ENCODE measurements at places on chromosomes 3 and 15.

GRCh38 chr3:176647987-176648386 lies 549.3 kb downstream of the TBL1XR1 start:
- DNase-seq, result no peak

DNA sequence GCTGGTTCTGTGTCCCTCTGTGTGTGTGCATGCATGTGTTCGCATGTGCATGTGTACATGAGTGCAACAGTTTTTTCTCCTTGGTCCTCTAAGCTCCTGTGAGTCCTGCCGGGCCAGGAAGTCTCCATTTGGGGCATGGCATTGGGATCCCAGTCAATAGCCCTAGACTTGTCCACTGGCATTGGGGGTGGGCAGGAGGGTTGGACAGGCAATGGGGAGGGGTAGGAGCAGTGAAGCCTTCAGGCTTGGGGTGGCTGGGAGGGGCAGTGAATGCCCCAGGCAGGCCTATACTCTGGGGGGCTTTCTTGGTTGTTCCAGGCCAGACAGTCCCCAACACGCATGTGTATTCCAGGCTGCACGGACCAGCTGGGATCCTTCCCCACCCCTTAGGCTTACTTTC lies 15.6 kb upstream of the C15orf39 start:
- DNase-seq, result no peak

DNA sequence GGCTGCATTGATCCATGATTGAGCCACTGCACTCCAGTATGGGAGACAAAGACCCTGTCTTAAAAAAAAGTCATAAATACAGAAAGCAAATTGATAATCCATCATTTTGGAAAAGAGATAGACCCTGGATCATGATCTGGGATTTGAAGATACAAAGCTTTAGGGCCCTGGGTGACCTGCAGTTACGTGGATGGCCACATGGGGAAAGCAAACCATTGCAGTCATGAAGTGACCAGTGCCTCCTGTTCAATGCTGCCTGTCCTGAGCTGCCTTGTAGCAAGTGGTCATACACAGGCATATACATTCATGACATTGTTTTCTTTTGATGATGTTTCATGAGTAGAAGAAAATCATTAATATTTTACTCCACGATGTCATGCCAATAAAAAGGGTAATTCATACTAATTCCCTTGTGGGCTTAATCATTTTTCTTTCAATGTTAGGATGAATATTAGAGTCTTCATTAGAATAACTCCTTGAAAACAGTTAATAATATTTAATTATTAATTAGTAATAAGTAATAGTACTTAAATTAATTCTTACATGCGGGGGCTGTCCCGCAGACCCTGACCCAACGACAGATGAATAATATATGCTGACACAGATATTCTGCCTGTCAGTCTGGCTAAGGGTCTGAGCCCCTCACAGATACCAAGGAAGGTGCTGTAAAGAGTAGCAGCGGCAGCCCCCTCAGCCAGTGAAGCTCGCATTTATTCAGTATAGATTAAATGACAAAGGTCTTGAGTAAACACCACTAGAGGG lies 109.0 kb upstream of the UNC13C start:
- no peak for DNase-seq

DNA sequence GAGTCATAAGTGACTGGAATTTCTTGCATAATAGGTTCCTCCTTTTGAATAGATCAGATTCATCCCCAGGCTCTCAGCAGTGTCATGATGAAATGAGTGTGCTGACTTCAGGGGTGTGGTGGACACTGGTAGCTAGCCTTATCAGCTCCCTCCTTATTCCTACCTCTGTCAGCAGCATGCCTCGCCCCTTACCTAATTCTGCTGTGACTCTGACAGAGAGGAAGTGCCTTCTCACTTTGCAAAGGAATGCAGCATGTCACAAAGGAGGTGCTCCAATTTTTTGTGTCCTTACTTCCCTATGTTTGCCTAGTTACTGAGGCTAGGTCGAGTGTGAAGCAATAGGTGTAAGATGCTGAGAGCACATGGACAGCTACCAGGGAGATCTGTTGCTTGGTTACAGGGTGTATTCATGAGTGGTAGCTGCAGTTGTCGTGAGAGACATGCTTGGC lies 90.6 kb downstream of the TNFAIP8L3 start:
- no peak for DNase-seq

DNA sequence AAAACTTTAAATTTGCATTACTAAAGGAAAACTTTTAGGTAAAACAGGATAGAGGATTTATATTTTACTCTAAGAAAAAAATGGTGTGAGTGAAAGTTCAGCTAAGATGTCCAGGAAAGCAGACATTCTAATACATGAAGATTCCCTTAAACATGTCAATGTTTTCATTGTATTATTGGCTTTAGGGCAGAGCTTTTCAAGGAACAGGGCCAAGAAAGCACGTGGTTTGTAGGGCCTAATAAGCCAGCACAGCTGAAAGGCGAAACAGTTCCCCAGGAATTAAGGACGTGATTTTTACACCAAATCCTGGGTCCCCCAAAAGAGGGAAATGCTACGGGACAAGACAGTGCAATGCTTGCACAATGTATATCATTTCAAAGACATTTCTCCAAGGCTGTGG lies 48.6 kb upstream of the MKRN3 start:
- no peak for DNase-seq

- no peak for DNase-seq
Measured at GRCh38 chr15:77507911-77508310, 87.2 kb downstream of the HMG20A start.

DNA sequence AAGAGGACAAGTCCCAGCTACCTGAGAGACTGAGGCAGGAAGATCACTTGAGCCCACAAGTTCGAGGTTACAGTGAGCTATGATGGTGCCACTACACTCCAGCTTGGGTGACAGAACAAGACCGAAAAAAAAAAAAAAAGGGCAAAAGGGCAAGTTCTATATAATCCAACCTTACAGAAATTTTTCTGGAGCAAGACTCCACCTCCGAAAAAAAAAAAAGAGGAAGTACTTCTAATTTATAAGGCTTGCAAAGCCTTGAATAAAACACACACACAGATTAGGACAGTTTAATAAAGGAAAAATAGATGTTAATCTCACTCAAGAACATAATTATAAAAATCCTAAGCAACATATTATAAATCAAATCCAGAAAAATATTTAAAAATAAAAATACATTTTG lies 14.4 kb upstream of the XYLB start:
- DNase-seq, result no peak

- no peak for DNase-seq
Measured at GRCh38 chr3:48477959-48478520, 25.9 kb downstream of the SHISA5 start.

GRCh38 chr3:17840126-17840525 lies 97.7 kb upstream of the TBC1D5 start:
- DNase-seq, result no peak

- no peak for DNase-seq
Measured at GRCh38 chr3:66133050-66133757, 87.6 kb upstream of the SLC25A26 start.

- DNase-seq, result no peak
Measured at GRCh38 chr15:42154212-42154941, 2.1 kb downstream of the PLA2G4F start.

GRCh38 chr15:78049691-78050440 lies 27.6 kb downstream of the TBC1D2B start:
- DNase-seq, result peak; percentile 53

DNA sequence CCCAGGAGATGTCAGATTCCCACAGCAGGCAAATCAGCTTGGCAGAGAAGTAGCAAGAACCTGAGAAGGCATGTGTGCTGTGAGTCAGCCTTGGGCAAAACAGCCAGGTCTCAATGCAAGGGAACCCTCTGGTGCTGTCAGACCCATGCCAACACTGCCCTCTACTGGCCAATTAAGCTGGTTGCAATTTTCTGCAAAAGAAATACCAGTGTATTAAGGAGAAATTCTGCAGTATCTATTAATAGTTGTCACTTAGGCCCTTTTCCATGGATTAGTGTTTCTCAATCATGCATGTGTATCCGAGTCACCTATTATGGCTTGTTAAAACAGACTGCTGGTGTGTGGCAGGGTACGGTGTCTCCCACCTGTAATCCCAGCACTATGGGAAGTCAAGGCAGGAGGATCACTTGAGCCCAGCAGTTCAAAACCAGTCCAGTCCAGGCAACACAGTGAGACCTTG lies 26.2 kb downstream of the MAP4 start:
- DNase-seq, result peak; percentile 83

GRCh38 chr3:47424434-47425382 lies 43.9 kb downstream of the PTPN23 start:
- DNase-seq, result no peak

- no peak for DNase-seq
Measured at GRCh38 chr3:81218023-81218422, 543.4 kb downstream of the GBE1 start.

- DNase-seq, result peak; percentile 87
Measured at GRCh38 chr15:55993111-55993803, at the start of gene NEDD4. Gene NEDD4, minus strand, starts transcription at chr15:55993612. Its CDS starts 57 bp downstream, at chr15:55993555.

- DNase-seq, result no peak
Measured at GRCh38 chr3:168714609-168715240, 619.0 kb upstream of the GOLIM4 start.

DNA sequence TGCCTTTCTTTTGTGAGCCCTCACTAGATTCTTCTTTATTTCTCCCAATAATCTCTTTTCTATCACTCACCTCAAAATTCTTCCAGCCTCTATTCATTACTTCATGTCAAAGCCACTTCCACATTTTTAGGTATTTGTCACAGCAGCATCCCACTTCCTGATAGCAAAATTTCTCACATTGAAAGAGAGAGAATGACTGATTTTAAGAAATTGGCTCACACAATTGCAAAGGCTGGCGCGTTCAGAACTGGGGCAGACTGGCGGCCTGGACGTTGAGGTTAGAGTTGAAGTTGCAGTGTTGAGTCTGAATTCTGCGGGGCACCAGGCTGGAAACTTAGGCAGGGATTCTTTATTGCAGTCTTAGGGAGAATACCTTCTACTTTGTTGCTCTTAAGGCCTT lies 117.9 kb downstream of the LRRC28 start:
- DNase-seq, result no peak

DNA sequence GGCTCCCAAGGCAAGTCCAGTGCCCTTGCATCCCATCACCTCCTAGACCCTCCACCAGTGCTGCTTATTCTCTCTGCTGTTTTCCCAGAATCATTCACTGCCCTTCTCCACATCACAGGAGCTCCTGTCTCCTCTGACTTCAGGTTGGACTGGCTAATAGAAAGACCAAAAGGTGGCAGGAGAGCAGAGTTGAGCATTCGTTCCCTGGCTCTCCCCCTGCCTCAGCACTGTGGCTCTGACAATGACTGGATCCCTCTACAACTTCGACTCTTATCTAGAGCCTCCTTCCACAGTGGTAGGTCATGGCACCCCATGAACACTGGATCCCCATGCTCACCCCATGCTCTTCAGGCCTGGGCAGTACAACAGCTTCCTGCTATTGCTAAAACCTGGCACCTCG lies 243.6 kb downstream of the LRRN1 start:
- DNase-seq, result no peak

- DNase-seq, result no peak
Measured at GRCh38 chr3:102449930-102450329, 15.1 kb downstream of the ZPLD1 start.

- DNase-seq, result no peak
Measured at GRCh38 chr3:155154255-155154654, 74.1 kb downstream of the MME start.

Data from OCI-LY7 (cell line).